Motor neuron (in vitro differentiated cells): ENCODE measurements at places on chromosomes 5 and 9. TPM values are rescaled to one million over a fixed set of nuclear protein-coding genes. Genes with fewer than 3 reads are reported as not detected.
A peak's percentile ranks its signal among the peaks of the same experiment; 100 is the strongest.

GRCh38 chr9:107307331-107307730 lies 24.3 kb downstream of the RAD23B start:
- no peak for ATAC-seq

- peak; percentile 87 for ATAC-seq
These were observed 148.9 kb downstream of the RXRA start for GRCh38 chr9:134475011-134475790.

- no peak for ATAC-seq
These were observed 75.1 kb upstream of the SLC25A51 start for GRCh38 chr9:37978983-37979382.

GRCh38 chr5:130501151-130501865 lies 597.0 kb downstream of the CHSY3 start:
- no peak for ATAC-seq

GRCh38 chr9:79824265-79824664 lies 252.5 kb downstream of the TLE4 start:
- no peak for ATAC-seq

- no peak for ATAC-seq
These were observed 629.3 kb downstream of the ANXA1 start for GRCh38 chr9:73780916-73781315.

DNA sequence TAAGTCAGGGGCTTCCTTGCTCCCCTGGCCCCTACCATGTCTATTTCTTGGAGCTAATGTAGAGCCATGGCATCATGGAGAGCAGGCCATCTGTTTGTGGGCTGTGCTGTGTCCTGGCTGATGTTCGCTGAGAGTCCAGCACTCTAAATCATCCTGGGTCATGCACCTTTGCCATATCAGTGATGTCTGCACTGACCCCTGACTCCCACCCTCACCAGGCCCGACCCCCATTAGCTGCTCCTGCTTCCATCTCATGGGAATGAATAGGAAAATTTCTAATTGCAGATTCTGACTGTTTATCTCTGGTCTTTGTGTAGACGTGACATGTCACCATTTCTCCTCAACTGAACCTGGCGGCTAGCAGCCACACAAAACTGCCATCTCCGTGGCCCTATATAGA lies 236.9 kb downstream of the NSG2 start:
- ATAC-seq = no peak

DNA sequence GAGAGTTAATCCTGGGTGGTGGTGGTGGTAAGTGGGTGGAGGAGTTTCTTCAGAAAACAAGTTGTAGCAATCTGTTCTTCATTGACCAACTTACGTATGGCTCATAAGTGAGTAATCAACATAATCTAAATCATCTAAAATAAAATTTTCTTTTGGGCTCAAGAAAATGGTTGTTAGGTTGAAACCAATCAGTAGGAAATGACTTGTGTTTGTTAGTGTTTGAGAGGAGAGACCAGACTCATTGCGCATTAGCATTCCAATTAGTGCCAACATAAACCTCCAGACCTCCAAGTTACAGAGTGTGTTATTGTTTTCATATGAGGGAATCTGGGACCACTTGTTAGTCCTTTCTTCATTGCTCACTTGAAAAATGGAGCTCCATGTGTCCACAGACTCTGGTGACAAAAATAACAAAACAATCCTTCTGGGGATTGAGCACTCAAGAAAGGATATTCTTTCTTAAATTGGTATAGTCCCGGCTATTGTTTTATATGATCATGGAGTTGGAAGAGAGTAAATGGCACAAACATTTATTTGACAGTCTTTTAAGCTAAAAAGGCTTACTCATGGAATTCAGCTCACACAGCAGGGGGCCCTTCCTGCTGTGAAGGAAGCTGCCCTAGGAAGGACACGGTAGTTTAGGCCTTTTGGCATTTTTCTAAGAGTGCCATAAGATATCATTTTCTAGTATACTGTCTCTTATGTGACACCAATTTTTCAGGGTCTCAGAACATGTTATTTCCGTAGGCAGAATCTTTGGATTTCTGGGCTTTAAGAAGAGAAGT lies 441.1 kb downstream of the EBF1 start:
- ATAC-seq = no peak

DNA sequence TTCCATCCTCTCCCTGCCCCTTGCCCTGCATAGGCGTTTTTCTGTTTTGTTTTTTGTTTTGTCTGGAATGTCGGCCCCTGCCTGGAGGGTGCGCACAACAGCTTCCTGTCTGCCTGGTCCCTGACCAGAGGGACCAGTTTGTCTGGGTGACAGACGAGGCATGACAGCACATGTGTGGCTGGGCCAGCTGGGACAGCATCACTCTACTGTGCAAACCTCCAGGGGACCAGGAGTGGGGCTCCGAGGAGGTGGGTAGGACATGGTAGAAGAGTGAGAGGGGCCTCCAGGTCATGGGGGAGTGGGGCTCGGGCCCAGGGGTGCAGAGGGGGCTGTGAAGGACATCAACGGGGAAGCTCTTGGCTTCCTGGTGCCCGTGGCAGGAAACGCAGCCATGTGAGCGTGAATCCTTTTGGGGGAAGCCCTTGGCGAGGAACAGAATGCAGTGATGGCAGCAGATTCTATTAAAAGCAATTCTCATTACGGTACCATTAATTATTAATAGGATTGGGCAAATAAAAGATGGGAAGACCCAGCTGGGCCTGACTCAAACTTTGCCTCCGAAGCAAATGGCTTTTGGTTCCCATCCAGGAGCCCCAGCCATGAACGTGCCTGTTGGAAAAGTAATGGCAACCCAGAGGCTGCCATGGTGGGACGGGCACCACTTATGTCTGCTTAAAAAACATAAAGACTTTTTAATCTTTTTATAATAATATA lies 184.4 kb upstream of the IER5L start:
- ATAC-seq = peak; percentile 49

- ATAC-seq = no peak
These were observed 5.8 kb downstream of the DPP7 start for GRCh38 chr9:137108608-137109249.

- no peak for ATAC-seq
These were observed 11.6 kb downstream of the BRD9 start for GRCh38 chr5:880816-881550.

DNA sequence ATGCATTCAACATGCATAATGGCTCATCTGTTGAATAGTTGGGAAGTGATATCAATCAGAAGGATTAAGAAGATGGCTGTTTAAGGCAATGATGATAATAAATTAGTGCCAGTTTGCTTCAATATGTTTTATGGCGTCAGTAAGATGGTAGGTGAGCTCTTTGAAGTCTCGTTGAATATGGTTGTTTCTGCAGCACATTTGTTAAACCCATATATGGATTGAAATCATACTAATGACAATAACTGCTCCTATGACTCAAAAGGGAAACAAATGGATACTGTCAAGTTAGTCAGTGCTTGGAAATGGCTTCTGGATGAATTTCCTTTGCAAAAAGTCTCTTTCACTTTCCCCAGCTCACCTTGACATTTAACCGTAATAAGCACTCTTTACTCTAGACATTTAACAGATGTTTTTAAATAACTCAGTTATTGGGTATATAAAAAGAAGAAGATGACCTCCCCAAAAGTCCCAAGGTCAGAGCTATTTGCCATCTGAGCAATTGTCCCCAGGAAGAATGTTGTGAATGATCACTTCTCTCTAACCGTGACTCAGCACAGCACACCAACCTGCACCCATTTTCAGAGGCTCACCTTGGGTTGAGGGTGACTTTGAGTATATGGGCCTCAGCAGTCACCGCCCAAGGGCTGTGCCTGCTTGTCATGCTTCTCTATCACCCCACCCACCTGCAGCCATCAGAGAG lies 133.4 kb downstream of the GRIA1 start:
- ATAC-seq = peak; percentile 24

- ATAC-seq = peak; percentile 18
These were observed 113.2 kb downstream of the TLE4 start for GRCh38 chr9:79684711-79685575.

GRCh38 chr5:3343211-3343610 lies 252.4 kb upstream of the IRX1 start:
- ATAC-seq = no peak

- no peak for ATAC-seq
These were observed 61.4 kb downstream of the UGCG start for GRCh38 chr9:111957856-111958631.

GRCh38 chr5:115685490-115685889 lies 59.7 kb upstream of the TMED7 start:
- ATAC-seq = no peak

GRCh38 chr5:163496286-163496685 lies 9.1 kb upstream of the MAT2B start:
- ATAC-seq = no peak

GRCh38 chr9:93910598-93910997 lies 44.6 kb downstream of the BARX1 start:
- ATAC-seq = no peak

DNA sequence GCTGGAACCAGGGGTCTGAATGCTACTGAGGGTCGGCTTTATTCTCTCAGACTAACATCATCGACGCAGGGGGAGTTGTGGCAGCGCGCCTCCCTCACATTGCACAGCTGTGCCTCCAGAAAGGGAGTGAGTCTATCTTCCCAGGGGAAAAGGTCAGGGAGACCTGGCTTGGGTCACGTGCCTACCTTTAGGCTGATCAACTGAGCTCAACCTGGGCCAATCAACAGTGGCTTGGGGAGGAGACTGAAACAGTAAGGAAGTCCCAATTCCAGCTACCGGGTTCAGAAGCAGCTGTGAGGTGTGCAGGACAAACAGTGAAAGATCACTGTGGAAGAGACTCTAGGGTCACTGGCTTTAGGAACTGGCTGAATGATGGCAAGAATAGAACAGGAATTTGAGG lies 14.3 kb downstream of the SNX30 start:
- no peak for ATAC-seq

Gene IFNA21
- 0.45 and 0.53 TPM in 2 replicates for total RNA-seq

Gene C5orf47
- total RNA-seq = 0.81 and 1.1 TPM in 2 replicates

Gene RNF130
- 69.9 and 71.6 TPM in 2 replicates for total RNA-seq

Gene HTR1A
- 0.58 and 0.96 TPM in 2 replicates for total RNA-seq

Gene PSAT1
- total RNA-seq = 46.9 and 58.2 TPM in 2 replicates

Gene CAVIN4
- 1.5 and 1.7 TPM in 2 replicates for total RNA-seq

Gene CDH9
- 0.81 and 1.1 TPM in 2 replicates for total RNA-seq

Gene PCDHA13
- total RNA-seq = 12.1 and 13.2 TPM in 2 replicates

Gene SH2D3C
- total RNA-seq = 7.4 and 8.1 TPM in 2 replicates
